Stomach (tissue), 19 donors: ENCODE measurements at places on chromosomes 11 and 22.
A peak's percentile ranks its signal among the peaks of the same experiment; 100 is the strongest.

- no peak for DNase-seq
Measured at GRCh38 chr11:72744474-72744873, 7.7 kb downstream of the ARAP1 start.

DNA sequence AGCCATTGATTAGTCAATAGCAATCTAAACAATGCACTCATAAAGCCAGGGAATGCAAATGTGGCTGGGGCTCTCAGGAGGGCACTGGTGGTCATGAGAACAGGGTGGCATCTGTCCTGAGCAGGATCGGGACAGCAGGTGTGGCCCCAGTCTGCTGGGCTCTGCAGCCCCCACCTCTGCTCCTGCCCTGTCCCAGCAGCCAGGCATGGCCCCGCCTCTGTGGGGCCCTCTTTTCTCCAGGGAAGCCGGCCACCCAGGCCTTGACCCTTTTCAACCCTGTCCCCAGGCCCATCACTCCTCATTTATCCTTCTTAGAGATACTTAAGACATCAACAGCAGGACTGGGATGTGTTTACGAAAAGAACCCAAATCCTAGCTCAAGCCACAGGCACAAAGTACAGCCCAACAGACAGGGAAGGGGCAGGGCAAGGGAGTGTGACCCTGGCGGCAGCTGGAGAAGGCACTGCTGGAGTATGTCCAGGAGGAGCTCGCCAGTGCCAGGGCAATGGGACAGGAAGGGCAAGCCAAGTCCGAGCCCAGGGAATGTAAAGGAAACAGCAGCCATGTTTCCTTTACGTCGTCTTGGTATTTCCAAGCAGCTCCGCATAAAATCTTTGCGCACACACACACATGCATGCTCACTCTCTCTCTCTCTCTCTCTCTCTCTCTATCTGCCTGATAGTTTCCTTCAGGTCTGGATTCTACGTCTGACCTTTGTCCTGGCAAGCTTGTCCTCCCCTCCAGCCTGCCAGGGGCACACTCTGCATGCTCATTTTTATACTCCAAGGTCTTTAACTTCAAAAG is 59.9 kb downstream of the DGCR2 start:
- peak; percentile 52 for DNase-seq

DNA sequence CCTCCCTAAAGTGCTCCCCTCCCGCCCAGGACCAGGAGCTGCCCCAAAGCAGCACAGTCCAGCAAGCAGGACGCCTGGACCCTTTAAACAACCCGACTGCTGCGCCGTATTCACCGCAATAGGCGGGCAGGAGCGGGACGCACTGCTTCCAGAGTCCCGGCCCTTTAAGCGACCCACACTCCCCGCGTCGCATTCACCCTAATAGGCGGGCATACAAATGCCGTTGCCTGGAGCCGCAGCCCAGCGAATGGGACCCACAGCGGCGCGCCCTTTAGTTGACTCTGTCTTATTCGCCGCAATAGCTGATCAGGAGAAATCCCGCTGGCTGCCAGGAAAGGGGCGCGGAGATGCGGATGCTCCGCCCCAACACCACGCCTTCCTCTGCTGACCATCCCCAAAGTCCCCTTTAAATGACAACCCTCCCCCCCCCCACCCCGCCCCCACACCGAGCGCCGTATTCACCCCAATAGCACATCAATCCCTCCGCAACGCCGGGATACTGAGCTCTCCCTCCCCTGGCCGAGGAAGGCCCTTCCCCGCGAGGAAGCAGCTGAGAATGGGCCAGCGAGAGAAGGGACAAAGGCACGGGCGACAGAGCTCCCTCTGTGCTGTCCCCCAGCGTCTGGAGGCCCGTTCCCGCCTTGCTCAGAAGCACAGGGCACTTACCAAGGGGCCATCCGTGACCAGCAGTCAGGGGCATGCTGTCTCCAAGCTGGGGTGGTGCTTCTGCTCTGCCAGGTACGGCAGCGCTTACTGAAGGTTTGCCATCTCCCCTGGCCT is 4.7 kb downstream of the OSBPL5 start:
- peak; percentile 83 for DNase-seq

GRCh38 chr11:13082588-13082987 is 73.5 kb downstream of the RASSF10 start:
- DNase-seq = no peak

DNA sequence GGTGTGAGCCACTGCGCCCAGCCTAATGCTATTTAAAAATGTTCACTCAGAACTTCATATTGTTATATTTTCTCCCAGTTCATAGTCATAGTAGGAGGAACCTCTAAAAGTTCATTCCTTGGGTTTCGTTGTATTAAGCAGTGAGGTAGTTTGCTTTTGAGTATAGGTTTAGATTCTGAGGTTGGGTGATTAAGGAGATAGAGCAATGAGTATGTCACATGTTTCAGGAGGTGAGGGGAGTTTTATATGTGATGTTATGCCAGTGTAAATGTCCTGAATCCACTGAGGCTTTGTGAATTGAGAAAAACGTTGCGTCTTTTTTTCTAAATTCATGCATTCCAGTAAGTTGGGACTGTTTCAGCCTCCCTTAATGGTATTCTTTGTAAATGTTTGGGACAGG is 4.2 kb downstream of the UBE2L3 start:
- DNase-seq = no peak

DNA sequence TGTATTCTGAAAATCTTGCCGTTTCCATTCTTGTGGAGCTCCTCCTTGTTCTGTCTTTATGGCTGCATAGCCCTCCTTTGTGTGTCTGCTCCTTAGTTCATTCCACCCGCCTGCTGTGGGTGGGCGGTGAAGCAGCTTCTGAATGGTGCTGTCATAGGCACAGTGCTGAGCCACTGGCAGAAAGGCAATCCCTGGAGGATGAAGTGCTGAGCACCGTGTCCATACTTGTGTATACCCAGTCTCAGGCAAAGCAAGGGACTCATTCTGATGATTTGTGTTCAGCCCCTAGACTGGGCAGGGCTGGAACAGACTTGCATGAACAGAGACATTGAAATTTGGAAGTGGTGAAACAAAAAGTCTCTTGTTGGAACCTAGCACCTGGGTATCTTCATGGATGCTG is 134.9 kb downstream of the MYO18B start:
- no peak for DNase-seq

GRCh38 chr11:68457216-68457897 is 3.2 kb upstream of the PPP6R3 start:
- no peak for DNase-seq

GRCh38 chr11:31817054-31817620 is 6.0 kb upstream of the PAX6 start:
- DNase-seq = peak; percentile 31

- DNase-seq = peak; percentile 36
Measured at GRCh38 chr22:47673557-47673956, 911.1 kb downstream of the TBC1D22A start.

DNA sequence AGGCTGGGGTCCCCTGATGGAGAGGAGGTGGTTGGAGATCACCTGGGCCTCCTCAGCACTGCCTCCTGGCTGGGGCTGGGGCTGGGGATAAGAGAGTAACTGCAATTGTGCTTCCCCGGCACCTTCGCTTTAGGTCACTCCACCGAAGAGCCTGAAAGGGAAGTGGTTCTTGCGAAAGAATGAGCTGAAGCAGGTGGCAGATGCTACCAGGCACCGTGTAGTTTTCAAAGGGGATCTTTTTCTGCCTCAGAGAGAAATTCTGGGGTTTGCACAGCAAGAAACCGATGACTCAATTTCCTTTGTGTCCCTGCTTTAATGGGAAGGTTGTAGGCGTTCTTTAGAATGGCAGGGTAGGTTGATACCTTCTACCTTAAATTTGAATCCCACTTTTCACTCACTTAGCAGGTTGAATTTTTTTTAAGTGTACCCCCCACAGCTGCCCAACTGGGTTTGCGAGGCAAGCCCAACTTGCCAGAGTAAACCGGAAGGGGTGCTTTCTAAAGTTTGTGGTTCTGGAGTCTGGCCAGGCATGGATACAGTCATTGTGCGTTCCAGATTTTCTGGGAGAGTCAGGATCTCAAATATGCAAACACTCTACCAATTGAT is 5.3 kb downstream of the CD44 start:
- DNase-seq = peak; percentile 56

GRCh38 chr11:10655227-10655626 is 38.3 kb downstream of the IRAG1 start:
- no peak for DNase-seq

DNA sequence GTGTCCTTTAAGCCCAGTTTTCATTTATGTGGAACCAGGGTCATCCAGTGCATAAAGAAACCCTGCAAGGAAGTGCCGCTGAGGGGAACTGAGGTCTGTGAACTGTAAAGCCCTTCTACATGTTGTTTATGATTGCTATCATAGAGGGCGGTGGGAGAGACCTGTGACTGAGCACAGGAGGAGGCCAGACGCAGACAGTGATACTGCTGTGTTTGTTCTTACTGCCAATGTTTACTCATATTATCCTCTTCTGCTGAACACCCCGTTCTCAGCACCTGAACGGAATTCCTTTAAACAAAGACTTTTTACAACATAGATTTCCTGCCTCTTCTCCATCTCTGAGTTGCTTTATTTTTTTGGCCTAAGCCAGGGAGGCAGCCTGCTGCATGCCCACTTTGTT is 967 bp upstream of the GALNT18 start:
- no peak for DNase-seq

DNA sequence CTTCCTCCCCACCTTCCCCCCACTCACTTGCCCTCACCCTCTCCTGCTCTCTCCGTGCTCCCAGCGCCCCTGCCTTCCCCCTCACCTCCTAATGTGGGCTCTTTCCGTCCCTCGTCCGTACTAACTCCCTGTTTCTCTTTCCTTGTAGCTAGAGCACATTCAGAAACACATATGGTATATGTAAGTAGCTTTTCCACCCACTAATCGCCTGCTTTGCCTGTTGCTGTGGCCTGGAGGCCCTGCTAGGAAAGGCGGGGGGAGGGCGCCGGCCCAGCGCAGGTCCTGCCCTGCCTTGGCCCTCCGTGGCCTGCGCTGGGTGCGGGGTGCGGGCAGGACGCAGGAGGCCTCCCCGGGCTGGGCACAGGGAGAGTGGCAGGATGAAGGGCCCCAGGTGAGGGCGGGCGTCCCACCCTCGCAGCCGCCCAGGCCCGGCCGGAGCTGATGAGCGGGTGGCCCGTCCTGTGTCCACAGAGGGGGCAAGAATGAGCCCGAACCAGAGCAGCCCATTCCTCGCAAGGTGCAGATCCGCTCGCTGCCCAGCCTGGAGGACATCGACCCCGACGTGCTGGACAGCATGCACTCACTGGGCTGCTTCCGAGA is 41.7 kb downstream of the MOB2 start:
- no peak for DNase-seq

DNA sequence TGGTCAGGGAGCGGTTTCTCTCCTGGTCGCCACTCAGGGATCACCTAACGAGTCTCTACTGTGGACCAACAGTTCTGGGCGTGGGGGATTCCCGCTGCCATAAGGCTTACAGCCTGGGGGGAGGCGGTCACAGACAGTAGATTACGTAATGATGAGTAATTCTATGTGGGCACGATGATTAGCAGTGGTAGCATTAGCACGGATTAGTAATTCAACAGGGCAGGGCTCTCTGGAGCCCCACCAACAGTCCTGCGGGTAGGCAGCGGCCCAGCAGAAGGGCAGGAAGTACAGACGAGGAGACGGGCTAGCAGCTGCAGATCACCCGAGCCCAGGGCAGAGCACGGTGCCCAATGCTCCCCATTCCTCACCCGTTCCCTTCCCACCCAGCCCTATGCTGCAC is 3.6 kb downstream of the SHISAL1 start:
- DNase-seq = no peak

DNA sequence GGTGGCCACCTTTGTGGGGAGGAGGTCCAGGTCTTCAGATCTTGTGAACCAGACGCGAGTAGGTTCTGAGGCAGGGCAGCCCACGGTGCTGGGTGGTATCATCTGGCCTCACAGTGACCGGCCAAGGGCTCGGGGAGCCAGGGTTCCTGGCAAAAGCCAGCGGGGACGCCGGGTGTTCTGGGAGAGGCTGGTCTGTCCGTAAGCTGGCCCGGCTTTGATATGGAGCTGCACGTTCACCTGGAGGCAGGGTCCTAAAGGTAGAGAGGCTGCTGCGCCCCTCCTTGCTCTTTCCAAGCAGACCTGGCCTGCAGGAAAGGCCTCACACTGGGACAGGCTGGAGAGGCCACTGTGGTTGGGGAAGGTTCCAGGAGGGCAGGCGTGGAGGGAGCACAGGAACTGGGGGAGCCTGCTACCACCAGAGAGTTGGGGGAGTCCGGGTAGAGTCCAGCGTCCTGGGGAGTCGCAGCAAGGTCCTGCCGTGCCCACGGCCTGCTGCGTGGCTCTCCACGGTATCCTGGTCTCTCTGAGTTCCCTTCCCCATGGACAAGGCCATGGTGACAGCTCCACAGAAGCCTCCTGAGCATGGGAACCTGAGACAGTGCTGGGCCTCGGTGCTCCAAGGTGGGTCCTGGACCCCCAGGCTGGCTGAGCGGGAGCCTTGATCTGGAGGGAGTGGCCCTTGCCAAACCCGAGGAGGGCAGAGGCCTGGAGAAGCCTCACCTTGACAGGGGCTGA is 452.4 kb upstream of the B3GAT1 start:
- no peak for DNase-seq

GRCh38 chr11:118618115-118618990 is 10.9 kb downstream of the PHLDB1 start:
- DNase-seq = peak; percentile 80

DNA sequence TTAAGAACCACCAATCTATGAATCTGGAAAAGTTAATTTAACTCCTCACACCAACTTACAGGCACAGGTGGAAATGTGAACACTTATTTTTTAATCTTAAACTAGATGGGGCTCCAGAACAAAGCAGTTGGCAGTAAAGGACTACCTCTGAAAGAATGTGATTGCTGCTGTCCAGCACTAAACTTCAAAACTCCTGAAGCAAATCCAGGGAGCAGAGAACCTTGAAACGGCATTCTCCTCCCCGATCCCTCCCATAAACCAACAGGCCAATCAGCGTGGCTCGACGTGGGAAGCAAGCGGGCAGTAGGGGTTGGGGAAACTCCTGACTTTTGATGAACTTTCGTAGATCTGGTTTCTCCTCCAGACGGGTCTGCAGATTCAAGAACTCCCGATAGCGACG is 5.0 kb downstream of the SNX19 start:
- no peak for DNase-seq

GRCh38 chr11:72236083-72236697 is 7.8 kb downstream of the PHOX2A start:
- DNase-seq = no peak

DNA sequence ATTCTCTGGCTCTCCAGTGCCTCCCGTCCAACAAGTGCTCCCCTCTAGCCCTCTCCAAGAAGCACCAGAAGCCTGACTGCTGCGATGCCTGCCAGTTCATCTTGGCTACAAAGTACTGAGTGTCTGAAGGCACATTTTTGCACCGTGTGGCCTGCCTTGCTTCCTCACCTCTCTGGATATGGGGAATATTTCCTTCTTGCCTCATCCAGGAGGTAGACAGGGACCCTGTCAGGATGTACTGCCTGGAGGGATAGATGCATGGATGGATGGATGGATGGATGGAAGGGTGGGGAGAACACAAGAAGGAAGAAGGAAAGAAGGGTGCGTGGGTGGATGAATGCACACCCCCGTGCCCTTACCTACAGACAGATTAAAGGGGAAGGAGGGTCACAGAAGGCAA is 27.6 kb downstream of the KCTD17 start:
- DNase-seq = no peak

GRCh38 chr11:115219376-115219775 is 284.8 kb downstream of the CADM1 start:
- DNase-seq = no peak
